Activated CD4-positive, alpha-beta T cell treated with anti-CD3 and anti-CD28 coated beads, Interleukin-2, amount 10 ng/mL, durations not matched to agents 24 days and 14 days (primary cell): ENCODE measurements at places on chromosomes 7 and 10.
A peak's percentile ranks its signal among the peaks of the same experiment; 100 is the strongest.

DNA sequence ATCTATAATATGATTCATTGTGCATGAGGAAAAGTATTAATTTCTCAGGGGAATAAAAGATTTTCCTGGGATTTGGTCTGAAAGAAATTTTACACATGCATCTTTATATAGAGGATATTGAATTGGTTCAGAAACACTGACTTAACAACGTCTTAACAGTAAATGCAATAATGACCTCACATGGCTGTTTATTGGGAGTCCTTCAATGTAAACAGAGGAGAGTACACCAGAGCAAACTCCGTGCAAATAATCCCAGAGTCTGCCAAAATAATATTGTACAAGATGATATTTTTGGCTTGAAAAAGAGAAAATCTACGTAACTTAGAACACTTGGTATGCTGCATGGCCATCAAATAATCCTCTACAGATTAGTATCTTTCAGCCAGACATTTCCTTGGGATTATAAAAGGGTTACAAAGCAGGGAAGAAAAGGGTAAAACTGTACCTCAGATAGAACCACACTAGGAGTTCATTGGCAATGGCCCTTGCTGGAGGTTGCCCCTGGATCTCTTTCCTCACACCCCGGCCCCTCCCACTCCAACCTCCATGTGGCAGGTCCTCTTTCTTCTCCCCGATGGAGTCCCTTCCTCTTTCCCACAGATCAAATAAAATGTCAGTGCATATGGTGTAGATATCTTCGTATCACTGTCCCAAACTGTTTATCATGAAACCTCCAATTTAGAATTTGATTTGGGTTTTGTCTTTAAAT, 196.4 kb downstream of the EVX1 start:
- no peak overlapping the region for H3K4me3 ChIP-seq
- H3K4me1 ChIP-seq, result no peaks in the 10 kb centered on the region
- peaks cover 5% of the 10 kb centered on the region for H3K27me3 ChIP-seq
- H3K27ac ChIP-seq, result no peak overlapping the region
- H3K36me3 ChIP-seq, result no peaks in the 10 kb centered on the region

DNA sequence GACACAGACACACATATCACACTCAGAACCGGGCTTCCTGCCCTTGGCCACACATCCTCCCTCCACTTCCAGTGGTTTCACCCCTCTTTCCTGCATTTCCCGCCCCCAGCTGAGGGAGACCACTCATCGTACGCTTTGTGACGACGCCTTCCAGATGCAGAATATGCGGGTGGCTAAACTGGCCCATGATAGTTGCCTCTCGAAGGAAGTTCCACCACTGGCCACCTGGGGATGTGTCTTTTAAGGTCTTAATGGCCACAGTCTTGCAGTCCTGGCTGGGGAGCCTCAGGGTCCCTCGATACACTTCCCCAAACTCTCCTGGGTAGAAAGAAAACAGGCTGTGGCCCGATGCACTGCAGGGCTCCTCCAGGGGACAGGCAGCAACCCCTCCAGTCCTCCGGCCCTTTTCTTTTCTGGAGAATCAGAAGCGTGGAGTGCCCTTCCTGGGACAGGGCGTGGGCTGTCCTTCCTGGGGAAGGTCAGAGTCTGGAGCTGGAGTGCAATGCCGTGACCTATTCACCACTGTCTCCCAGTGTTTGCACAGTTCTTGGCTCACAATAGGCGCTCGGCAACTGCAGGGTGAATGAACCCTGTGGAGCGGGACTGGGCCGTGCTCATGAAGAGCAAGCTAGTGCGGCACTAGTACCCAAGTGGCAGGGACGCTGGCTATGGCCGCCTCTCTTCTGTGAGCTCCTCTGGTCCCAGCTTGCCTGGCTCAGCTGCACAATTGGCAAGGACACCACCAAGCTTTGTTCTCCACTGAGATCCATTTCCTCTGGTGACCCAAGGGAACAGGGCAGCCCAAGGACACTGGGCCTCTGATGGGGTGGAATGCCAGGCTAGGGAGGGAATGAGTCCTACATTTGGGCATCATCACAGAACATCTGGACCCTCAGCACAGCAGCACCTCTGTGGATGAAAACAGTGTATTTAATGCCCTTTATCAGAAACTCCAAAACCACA, 13.2 kb downstream of the EPHA1 start:
- H3K36me3 ChIP-seq, result peaks cover 16% of the 10 kb centered on the region
- no peaks in the 10 kb centered on the region for H3K27me3 ChIP-seq
- H3K4me1 ChIP-seq, result peaks cover 7% of the 10 kb centered on the region
- no peak overlapping the region for H3K27ac ChIP-seq
- no peak overlapping the region for H3K4me3 ChIP-seq
- no peak for DNase-seq

- no peaks in the 10 kb centered on the region for H3K36me3 ChIP-seq
- no peak overlapping the region for H3K27ac ChIP-seq
- no peaks in the 10 kb centered on the region for H3K27me3 ChIP-seq
Measured at GRCh38 chr10:91453535-91453934, 43.4 kb downstream of the HECTD2 start.

- H3K27me3 ChIP-seq, result no peaks in the 10 kb centered on the region
- peaks cover 22% of the 10 kb centered on the region for H3K36me3 ChIP-seq
- H3K27ac ChIP-seq, result no peak overlapping the region
- no peak overlapping the region for H3K4me3 ChIP-seq
- no peak for DNase-seq
- peaks cover 70% of the 10 kb centered on the region for H3K4me1 ChIP-seq
Measured at GRCh38 chr7:30473903-30474302, 4.7 kb downstream of the NOD1 start.

DNA sequence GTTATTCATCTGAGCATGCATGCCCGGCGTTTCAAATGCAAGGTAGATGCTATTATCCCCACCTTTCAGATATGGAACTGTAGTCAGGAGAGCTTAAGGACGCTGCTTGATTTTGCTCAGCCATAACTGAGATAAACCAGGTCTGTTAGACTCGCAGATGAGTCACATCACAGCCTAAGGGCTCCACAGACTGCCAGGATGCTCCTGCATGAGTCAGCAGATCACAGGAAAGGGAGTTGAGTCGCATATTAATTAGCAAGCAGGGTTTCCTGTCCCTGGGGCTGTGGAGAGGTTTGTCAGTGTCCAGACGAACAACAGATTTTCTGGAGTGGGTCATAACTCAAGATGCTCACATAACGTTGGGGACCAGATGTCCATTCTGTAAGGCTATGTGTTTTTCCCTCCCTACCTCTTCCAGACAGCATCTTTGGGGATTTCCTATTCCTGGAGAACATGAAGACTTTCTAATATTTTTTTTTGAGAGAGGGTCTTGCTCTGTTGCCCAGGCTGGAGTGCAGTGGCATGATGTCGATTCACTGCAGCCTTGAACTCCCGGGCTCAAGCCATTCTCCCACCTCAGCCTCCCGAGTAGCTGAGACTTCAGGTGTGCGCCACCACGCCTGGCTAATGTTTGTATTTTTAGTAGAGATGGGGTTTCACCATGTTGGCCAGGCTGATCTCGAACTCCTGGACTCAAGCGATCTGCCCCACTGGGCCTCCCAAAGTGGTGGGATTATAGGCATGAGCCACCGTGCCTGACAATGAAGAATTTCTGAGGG, 36.7 kb downstream of the PFKFB3 start:
- H3K4me3 ChIP-seq, result no peak overlapping the region
- peak overlapping the region; percentile 16 for H3K27ac ChIP-seq
- peaks cover 34% of the 10 kb centered on the region for H3K4me1 ChIP-seq
- DNase-seq, result peak; percentile 87

- no peak overlapping the region for H3K27ac ChIP-seq
- H3K36me3 ChIP-seq, result peaks cover 3% of the 10 kb centered on the region
- DNase-seq, result peak; percentile 73
- peak overlapping the region; percentile 89 for H3K4me3 ChIP-seq
Measured at GRCh38 chr10:21497177-21497807, 28.2 kb downstream of the SKIDA1 start.

DNA sequence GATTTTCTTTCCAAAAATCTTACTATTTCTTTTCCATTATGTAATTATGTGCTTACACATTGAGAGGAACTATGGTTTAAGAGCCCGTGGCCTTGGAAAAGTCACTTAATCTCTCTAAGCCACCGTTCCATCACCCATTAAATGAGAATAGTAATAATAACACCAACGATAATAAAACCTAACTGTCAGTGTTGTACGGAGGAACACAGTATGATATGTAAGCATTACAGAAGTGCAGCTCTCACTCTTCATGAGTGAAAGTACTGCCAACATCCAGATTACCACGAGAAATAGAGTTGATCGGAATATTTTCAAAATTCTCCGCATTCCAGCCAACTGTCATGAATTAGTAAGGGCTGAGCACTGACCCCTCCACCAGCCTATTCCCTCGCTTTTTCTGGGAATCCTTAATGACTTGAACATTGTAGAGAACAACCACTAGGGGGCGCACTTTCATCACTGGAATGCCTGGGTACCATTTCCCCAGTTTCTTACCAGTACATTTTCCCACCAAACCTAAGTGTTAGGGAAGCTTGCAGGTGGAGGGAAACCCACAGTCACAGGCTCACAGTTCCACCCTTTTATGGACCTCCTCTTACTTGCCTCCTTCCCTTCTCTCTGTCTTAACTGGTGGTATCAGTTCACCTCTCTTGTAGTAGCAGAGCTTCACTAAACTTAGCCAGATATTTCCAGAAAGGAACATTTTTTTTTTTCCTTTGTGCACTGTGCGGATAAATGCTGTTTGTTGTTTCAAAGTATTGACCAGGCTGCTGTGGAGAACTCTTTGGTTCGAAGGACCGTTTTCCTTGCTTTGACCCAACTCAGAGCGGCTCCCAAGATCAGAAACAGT, 27.8 kb downstream of the NKX2-3 start:
- no peak overlapping the region for H3K27ac ChIP-seq
- H3K27me3 ChIP-seq, result peaks cover 26% of the 10 kb centered on the region
- DNase-seq, result peak; percentile 82
- no peak overlapping the region for H3K4me3 ChIP-seq
- peaks cover 7% of the 10 kb centered on the region for H3K4me1 ChIP-seq

GRCh38 chr10:24091256-24091655, 117.7 kb upstream of the KIAA1217 start:
- no peaks in the 10 kb centered on the region for H3K27me3 ChIP-seq
- H3K27ac ChIP-seq, result no peak overlapping the region
- no peak for DNase-seq
- H3K36me3 ChIP-seq, result no peaks in the 10 kb centered on the region

DNA sequence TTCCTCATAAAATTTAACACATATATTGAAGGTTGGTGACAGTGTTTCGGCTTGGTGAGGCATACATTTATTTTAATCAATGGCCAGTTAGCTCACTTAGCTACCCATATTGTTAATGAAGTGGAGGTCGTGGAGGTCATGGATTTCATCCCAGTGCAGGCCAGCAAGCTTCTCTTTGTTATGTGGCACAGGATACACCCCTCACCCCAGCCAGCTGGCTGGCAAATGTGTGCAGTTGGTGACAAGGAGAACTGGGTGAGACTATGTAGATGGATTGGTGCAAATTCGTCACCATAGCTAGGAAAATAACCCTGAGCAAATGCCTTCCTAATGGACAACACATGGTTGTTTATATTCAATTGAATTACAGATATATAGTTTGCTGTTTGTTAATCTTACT, 50.5 kb upstream of the FOXP2 start:
- H3K4me3 ChIP-seq, result no peak overlapping the region
- no peak overlapping the region for H3K27ac ChIP-seq
- no peaks in the 10 kb centered on the region for H3K36me3 ChIP-seq
- no peak for DNase-seq
- H3K4me1 ChIP-seq, result no peaks in the 10 kb centered on the region
- H3K27me3 ChIP-seq, result no peaks in the 10 kb centered on the region

DNA sequence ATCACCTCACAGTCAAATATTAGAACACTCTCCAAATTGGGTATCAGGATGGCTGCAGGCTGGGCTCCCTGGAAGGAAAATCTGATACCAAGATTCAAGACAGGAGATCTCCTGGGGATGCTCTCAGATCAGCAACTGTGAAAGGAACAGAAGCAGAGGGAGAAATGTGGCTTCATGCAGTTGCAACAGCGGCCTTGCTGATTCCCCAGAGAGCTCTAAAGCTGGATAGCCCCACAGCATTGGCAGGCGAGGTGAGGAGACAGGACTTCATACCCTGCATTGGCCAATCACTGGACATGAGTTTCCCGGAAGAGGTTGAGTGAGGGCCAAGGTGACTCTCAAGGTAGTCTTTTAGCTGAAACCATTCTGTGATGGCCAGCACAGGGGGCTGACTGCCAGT, 190.6 kb downstream of the PTPN20 start:
- H3K4me1 ChIP-seq, result no peaks in the 10 kb centered on the region
- no peak overlapping the region for H3K4me3 ChIP-seq
- H3K27ac ChIP-seq, result no peak overlapping the region

DNA sequence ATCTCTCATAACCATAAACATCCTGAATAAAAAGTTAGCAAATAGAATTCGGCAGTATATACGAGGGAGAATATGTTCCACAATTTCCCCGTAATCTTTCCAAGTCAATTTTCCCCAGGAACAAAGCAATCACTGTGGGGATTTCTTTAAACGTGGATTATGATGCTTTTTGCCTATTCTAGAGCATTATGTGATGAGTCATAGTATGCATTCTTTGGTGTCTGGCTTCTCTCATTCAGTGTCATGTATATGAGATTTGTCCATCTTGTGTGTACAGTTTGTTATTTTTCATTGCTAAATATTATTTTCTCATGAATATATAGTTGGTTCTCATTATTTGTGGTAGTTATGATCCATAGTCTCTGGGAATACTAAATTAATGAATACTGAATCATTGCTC, 9.9 kb upstream of the OR9A4 start:
- H3K27ac ChIP-seq, result no peak overlapping the region
- H3K27me3 ChIP-seq, result peaks cover 2% of the 10 kb centered on the region
- no peak for DNase-seq

DNA sequence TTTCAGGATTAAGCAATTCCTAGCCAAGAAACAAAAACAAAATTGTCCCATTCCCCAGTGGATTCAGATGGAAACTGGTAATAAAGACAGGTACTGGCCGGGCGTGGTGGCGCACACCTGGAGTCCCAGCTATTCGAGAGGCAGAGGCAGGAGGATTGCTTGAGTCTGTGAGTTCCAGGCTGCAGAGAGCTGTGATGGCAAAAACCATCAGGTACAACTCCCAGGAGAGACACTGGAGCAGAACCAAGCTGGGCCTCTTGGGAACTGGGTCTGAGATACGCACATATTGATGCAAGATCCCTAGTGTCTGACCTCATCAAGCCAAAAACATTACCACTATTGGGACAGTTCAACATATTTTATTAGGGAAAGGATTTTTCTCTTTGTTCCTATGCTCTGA, 84.0 kb upstream of the ANLN start:
- no peaks in the 10 kb centered on the region for H3K4me1 ChIP-seq
- no peaks in the 10 kb centered on the region for H3K36me3 ChIP-seq
- H3K27ac ChIP-seq, result no peak overlapping the region
- DNase-seq, result no peak
- no peaks in the 10 kb centered on the region for H3K27me3 ChIP-seq
- no peak overlapping the region for H3K4me3 ChIP-seq

GRCh38 chr7:139370943-139371313, 11.2 kb downstream of the LUC7L2 start:
- no peak overlapping the region for H3K4me3 ChIP-seq
- DNase-seq, result no peak

GRCh38 chr10:100037758-100038315, 28.1 kb upstream of the DNMBP start:
- no peak overlapping the region for H3K27ac ChIP-seq
- no peak for DNase-seq
- H3K4me1 ChIP-seq, result no peaks in the 10 kb centered on the region
- H3K36me3 ChIP-seq, result no peaks in the 10 kb centered on the region
- H3K27me3 ChIP-seq, result peaks cover 5% of the 10 kb centered on the region
